Heart left ventricle (tissue), 16 donors: ENCODE measurements at places on chromosomes 4 and X. TPM values are rescaled to one million over a fixed set of nuclear protein-coding genes. Genes with fewer than 3 reads are reported as not detected.
A peak's percentile ranks its signal among the peaks of the same experiment; 100 is the strongest.

Gene PABPC4L
- 0.72 TPM for total RNA-seq

DNA sequence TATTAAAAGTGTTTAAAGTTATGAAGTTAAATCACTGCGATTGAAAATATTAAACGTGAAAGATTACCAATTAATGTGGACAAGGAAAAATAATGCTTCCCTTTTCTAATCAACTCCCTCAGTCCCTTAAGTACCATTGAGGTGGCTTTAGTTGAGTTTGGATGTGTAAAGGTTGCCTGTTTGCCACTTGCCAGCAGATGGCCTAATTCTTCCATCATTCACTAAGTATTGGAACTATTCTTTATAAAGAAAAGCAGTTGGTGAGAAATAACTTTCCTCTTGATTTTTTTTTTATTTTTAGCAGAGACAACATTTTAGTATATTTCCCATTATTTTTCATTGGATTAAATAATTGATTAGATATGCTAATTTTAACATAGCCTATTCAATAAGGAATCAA, 295.9 kb upstream of the TACR3 start:
- H3K27me3 ChIP-seq: no peaks in the 10 kb centered on the region
- H3K4me3 ChIP-seq: no peak overlapping the region
- no peak for DNase-seq
- H3K4me1 ChIP-seq: no peaks in the 10 kb centered on the region
- H3K27ac ChIP-seq: no peak overlapping the region

DNA sequence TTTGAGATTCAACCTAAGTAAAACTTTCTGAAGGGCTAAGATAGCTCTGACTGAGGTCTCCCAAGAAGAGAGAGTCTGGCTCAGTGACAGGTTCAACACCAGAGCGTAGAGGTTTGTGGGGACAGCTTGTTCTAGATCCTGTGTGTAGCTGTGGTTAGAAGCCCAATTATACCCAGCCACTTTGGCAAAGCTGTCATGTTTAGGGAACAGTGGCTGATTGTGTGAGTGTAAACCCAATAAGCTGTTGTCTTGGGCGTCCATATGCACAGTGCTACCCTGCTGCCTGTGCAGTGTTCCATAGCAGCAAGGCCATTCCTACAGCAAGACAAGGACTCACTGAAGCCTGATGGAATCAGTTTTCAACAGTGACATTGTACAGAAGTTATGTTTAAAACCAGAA, 11.2 kb upstream of the SCRG1 start:
- H3K27ac ChIP-seq: no peak overlapping the region
- no peaks in the 10 kb centered on the region for H3K36me3 ChIP-seq
- no peak for DNase-seq

- H3K4me3 ChIP-seq: no peak overlapping the region
- no peaks in the 10 kb centered on the region for H3K4me1 ChIP-seq
- no peaks in the 10 kb centered on the region for H3K36me3 ChIP-seq
- no peak overlapping the region for H3K27ac ChIP-seq
- no peak for DNase-seq
- no peaks in the 10 kb centered on the region for H3K27me3 ChIP-seq
Measured at GRCh38 chr4:176467001-176467400, 147.2 kb downstream of the SPCS3 start.

DNA sequence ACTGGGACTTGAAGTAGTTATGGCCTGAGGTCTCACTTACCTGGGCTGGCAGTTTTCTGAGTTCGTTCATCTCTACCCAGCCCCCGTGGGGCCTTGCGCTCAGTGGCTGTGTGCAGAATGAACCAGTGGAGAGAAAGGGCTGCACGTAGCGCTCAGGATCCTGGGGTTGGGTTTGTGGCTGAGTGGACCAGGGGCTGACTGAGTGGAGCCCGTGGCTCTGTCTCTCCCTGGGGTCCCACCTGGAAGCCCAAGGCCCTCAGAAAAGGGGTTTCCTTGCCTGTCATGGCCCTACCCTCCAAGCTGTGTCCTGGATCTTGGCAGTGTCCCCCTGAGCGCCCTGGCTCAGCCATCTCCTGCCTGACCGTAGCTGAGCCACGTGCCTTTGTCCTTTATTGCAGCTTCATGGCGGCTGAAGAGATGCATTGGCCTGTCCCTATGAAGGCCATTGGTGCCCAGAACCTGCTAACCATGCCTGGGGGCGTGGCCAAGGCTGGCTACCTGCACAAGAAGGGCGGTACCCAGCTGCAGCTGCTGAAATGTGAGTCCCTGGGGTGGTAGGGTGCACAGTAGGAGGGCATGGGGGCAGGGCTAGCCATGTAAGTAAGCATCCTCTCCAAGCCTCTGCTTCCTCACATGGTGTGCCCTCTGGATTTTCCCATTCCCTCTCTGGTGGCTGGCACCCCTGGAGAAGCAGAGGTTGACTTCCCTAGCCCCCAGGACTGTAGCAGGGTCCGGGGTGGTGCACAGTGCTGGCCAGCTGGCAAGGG, 23.2 kb upstream of the ADD1 start:
- no peak overlapping the region for H3K4me3 ChIP-seq
- no peak overlapping the region for H3K27ac ChIP-seq
- peaks cover 75% of the 10 kb centered on the region for H3K36me3 ChIP-seq
- peak; percentile 15 for DNase-seq

Gene GRPR
- total RNA-seq: 0.40 TPM

- no peak overlapping the region for H3K4me3 ChIP-seq
- H3K27ac ChIP-seq: no peak overlapping the region
- DNase-seq: no peak
- H3K4me1 ChIP-seq: no peaks in the 10 kb centered on the region
Measured at GRCh38 chr4:76125816-76126215, 22.4 kb downstream of the NUP54 start.

Gene RASL11B
- 4.4 TPM for total RNA-seq

Gene HEPH
- 20.3 TPM for total RNA-seq

DNA sequence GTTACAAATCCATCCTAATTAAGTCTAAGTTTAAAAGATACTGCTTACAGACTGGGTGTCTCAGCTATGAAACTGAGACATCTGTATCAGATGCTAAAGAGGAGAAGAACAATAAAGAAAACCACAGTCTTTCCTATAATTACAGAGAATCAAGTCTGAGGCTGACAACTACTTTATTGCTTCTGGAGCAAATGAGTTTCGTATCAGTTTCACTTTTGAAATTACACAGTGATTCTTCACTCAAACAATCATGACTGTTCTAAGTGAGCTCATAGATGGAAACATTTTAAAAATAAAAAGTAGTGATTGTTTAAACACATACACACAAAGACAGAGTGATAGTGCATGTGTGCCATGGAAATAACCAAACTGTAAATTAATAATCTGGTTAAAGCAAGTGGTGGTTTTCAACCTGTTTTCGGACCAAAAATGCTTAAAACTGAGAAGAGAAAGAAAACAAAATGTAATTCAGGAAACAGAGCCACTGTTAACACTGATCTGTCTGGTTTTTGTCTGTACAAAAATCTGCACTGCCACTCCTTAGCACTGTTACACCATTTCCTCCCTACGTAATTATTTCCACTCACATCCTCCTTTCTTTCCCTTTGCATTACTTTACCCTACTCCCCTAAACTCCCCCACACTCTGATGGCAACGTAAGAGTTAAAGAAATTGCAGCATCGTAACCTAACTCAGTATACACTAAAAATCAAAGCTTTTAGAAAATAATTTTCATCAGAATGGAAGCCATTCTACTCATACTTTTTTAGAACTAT, 12.5 kb downstream of the RFC1 start:
- H3K36me3 ChIP-seq: peaks cover 6% of the 10 kb centered on the region
- peak overlapping the region; percentile 80 for H3K27ac ChIP-seq
- peaks cover 25% of the 10 kb centered on the region for H3K4me1 ChIP-seq
- no peaks in the 10 kb centered on the region for H3K27me3 ChIP-seq

GRCh38 chr4:29538889-29539646, 1181.1 kb upstream of the PCDH7 start:
- no peaks in the 10 kb centered on the region for H3K36me3 ChIP-seq
- DNase-seq: no peak
- no peaks in the 10 kb centered on the region for H3K27me3 ChIP-seq
- no peaks in the 10 kb centered on the region for H3K4me1 ChIP-seq
- H3K4me3 ChIP-seq: no peak overlapping the region
- no peak overlapping the region for H3K27ac ChIP-seq

DNA sequence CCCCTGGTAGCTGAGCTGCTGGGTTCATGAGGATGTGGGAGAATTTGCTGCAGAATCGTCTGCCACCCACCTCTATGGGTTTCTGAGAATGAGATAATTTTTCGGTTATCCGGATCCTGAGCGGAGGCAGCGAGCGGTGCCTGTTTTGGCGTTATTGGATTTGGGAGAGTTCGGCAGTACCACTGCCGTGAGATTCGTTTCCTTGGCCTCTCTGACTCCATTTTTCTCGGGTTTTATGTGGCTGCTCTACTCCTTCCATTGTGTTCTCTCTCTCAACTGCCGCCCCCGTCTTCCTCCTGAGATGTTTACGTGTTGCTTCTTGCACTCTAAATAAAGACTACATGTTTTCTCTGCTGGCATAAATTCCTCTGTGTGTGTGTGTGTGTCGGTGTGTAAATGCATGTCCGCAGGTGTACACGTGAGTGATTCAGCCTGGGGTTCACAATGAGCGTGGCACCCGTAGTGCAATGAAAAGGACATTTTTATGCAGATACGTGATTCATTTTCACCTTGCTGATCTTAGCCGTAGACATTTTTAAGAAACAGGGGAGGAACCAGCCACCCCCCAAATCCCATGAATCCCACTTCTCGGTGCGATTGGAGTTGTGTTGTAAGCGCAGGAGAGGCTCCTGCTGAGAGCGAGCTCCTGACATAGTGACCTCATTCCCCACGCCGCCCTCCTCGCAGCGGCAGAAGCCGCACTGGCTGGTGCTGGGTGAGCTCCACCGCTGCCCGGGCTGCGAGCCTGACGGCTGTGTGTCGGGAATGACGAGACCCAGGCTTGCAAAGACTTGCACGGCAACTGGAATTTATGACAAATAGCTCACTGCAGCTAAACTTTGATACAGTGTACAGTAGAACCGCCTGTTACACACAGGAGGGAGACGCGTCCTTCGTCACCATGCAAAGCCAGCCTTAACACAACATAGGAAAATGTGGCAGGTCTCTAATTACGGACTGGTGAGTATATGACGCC, 82.2 kb downstream of the STOX2 start:
- H3K27me3 ChIP-seq: no peaks in the 10 kb centered on the region
- H3K4me1 ChIP-seq: peaks cover 4% of the 10 kb centered on the region
- no peaks in the 10 kb centered on the region for H3K36me3 ChIP-seq

GRCh38 chrX:97846718-97847237, 963.1 kb downstream of the RPA4 start:
- no peak overlapping the region for H3K27ac ChIP-seq
- H3K4me3 ChIP-seq: no peak overlapping the region

DNA sequence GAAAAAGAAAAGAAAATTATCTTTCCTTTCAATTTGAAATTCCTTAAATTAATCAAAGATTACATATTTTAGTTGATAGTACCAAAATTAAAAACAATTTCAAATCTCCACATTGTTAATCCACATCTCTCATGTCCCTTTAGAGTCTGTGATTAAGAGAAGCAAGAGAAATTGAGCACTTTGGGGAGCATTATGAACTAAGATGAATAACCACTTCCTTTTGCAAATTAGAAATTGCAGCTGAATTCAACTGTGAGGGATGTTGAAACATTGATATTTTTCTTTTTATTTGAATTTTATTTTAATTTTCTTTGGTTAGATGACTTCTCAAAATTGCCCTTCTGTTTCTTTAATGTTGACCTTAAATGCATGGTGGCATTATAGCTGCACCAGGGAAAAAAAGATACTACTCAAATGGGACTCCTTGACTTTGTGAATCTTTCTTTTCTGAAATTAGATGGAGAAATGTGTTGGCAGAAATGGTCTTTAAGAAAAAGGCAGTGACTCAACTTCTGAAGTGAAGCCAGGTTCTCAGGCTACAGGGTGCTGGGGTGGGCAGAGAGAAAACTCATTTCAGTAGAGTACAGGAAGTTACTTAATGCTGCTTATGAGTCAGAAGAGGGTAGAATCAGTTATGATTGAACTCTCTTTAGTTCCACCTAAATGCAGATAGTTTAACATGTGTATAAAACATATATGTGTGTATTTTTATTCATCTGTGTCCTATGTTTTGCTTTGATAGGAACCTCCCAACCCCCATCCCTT, 92.0 kb upstream of the TNIP3 start:
- H3K36me3 ChIP-seq: no peaks in the 10 kb centered on the region
- no peaks in the 10 kb centered on the region for H3K4me1 ChIP-seq
- no peaks in the 10 kb centered on the region for H3K27me3 ChIP-seq
- no peak overlapping the region for H3K27ac ChIP-seq
- no peak for DNase-seq
- no peak overlapping the region for H3K4me3 ChIP-seq

GRCh38 chrX:7263961-7264360, 116.0 kb upstream of the PUDP start:
- no peaks in the 10 kb centered on the region for H3K27me3 ChIP-seq
- H3K27ac ChIP-seq: no peak overlapping the region
- no peak for DNase-seq
- peaks cover 5% of the 10 kb centered on the region for H3K36me3 ChIP-seq
- no peak overlapping the region for H3K4me3 ChIP-seq

DNA sequence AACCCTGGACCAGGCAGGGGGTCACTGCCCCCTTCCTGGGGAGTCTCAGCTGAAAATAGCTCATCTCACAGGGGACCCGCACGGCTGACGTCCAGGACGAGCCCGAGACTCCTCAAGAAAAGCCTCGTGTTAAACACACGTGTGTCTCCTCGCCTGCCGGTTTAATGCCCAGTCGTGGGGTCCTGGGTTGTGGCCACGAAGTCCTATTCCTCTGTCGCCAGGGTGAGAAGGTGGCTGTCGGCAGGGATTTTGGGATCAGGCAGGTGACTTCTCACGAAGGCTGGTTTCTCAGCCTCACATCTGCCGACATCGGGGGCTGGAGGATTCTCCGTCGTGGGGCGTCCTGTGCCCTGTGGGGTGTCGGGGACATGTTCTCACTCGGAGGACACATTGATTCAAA, 44.3 kb upstream of the PPP2R3B start:
- no peak for DNase-seq
- H3K27me3 ChIP-seq: peaks cover 22% of the 10 kb centered on the region
- H3K36me3 ChIP-seq: no peaks in the 10 kb centered on the region
- H3K4me1 ChIP-seq: peaks cover 5% of the 10 kb centered on the region
- H3K4me3 ChIP-seq: no peak overlapping the region

DNA sequence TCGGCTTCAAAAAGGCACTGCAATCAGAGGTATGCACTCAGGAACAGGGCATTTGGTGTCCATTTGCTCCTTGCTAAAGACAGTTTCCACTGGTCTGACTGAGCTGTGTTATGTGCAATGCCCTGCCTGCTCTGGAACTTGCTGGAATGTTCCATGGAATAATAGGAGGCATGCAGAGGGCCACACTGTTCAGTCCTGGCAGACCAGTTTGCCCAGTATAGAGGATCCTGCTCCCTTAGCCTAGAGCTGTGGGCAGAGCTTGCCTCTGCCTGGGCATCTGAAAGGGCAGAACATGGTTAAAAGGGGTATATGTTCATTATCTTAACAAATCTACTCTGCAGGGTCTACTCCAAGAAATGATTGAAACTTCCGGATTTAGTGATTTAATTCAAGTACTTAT, 27.8 kb upstream of the CD99L2 start:
- DNase-seq: no peak
- H3K27me3 ChIP-seq: no peaks in the 10 kb centered on the region
- no peaks in the 10 kb centered on the region for H3K4me1 ChIP-seq
- H3K36me3 ChIP-seq: no peaks in the 10 kb centered on the region

DNA sequence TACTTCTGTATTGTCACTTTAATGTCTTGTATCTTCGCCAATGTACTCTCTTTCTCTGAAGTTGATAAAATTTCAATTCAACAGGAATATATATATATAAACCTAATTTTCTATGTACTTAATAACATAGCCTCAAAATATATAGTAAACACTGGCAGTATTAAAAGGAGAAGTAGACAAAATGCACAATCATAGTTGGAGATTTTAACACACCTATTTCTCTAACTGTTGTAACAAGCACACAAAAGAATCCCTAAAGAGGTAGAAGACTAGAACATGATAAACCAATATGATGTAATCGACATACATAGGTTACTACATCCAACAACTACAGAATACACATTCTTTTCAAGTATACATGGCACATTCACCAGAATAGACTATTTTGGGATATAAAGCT, 65.5 kb downstream of the ZNF81 start:
- H3K36me3 ChIP-seq: no peaks in the 10 kb centered on the region
- no peak overlapping the region for H3K27ac ChIP-seq
- H3K27me3 ChIP-seq: no peaks in the 10 kb centered on the region
